ENCODE measurements at places on chromosomes 6 and 20.

- DNase-seq: no peak
These were observed 171.3 kb upstream of the HDAC2 start for GRCh38 chr6:114142258-114142657.

DNA sequence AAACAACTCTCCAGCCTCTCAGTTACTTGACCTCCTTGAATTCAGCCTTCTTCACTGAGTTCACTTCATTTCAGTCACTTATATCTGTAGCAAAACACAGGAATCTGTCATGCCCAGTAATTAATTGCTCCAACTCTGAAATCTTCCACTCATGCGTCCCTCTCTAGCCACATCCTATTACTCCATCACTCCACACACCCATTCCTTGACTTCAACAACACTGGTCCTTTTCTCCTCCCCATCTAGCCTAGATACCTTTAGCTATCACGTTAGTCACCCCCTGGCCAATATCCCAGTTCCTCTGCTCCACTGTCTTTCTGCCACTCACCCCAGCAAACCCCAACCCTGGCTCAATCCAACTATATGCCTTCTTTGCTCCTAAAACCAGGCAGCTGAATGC is 7.7 kb downstream of the ZHX3 start:
- DNase-seq: no peak

GRCh38 chr20:25606094-25606695 is 17.6 kb downstream of the NANP start:
- no peak for DNase-seq

GRCh38 chr6:35808688-35809087 is 3.5 kb downstream of the LHFPL5 start:
- DNase-seq: no peak

DNA sequence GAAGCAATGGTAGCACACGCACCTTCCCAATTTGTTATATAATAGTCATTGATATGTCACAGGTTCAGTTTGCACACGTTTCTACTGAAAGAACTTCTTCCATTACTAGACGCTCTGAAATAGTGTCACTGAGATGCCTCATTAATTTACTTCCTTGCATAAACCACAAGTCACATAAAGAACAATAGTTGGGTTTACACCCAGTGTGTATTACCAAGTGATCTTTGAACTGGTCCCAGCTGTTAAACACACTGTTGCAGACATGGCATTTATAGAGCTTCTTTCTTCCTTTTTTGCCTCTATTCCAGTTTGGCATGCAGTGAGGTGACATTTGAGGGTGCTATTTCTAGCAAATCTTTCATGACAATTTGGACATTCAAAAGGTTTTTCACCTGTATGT is 245.3 kb downstream of the EPM2A start:
- no peak for DNase-seq

GRCh38 chr20:63471002-63471716 is 1.3 kb downstream of the KCNQ2 start:
- DNase-seq: no peak

GRCh38 chr6:167113935-167114910 is 8.7 kb upstream of the CCR6 start:
- DNase-seq: no peak

DNA sequence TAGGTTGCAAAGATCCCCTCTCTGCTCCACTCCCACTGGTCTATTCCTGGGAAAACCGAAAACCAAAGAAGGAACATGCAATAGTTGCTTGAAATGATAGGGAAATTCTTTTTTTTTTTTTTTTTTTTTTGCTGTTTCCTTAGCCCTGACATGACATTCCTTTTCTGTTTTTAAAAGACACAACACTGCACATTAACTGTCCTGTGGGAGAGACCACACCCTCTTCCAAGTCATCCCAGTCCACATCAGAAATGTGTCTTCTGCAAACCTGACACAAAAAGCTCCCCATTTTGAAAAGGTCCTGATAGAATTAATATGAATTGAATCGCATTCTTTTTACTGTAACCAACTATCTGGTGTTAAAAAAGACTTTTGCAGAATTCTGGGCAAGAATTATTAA is 43.4 kb upstream of the RIPOR2 start:
- no peak for DNase-seq

Measured in stimulated activated CD8-positive, alpha-beta memory T cell treated with anti-CD3 and anti-CD28 coated beads, Interleukin-4, amount 100 ng/mL, for 4 hours (primary cell).